ENCODE measurements at places on chromosomes 7 and 10.

DNA sequence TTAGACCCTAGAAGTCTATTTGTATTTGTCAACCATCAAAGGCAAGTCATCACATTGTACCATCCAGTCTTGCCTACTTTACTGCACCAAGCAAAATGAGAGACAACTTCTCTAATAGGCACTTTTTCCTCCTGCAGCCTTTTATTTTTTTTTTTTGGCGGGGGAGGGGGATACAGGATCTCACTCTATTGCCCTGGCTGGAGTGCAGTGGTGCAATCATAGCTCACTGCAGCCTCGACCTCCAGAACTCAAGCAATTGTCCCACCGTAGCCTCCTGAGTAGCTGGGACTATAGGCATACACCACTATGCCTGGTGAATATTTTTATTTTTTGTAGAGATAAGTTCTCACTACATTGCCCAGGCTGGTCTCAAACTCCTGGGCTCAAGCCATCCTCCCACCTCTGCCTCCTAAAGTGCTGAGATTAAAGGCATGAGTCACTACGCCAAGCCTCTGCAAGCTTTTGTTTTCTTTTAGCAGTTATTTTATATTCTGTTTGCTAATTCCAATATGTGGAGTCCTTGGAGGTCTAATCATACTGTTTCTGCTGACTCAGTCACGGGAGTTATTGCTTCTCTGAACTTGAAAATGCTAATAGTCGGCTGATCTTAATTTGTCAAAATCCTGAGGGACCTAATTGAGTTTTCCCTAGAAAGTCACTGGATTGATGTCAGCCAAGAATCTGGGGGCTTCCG is 14.2 kb downstream of the KPNA7 start:
- no peak for DNase-seq

DNA sequence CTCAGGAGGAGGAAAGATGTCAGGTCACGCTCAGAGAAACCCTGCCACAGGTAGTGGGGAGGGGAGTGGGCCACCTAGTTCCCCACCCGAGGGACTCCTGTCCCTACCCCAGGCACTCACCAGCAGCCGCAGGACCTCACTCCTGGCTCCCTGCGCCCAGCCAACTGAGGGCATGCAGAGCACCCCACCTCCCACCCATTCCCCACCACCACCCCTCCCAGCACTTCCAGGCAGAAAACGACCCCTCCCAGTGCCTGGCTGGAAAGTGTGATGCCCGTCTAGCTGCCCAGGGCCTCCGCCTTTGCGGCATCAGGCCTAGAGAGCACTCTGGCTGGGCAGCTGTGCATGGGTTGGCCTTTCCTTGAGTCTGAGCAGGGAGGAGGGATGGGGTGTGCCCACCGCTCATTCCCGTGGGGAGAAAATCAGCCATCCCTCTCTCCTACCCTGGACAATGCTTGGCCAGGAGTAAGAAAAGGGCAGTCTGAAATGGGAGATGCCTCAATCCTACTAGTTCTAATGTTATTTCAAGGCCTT is 1.3 kb downstream of the C10orf105 start:
- no peak for DNase-seq

DNA sequence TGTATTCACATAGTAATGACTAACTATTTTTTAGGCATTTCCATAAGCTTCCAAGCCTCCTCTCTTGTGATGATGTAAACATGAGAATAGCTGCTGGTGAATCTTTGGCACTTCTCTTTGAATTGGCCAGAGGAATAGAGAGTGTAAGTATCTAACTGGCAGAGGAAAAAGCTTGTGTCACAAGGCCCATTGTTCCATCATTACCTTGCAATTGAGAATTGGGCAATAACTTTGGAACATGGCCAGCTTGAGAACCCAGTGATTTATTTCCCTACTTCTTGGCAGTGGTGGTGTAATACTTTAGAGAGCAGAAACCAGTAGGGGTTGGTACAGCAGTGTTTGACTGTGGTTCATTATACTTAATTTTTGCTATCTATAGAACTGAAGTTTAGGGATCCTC is 12.0 kb downstream of the IFRD1 start:
- no peak for DNase-seq

DNA sequence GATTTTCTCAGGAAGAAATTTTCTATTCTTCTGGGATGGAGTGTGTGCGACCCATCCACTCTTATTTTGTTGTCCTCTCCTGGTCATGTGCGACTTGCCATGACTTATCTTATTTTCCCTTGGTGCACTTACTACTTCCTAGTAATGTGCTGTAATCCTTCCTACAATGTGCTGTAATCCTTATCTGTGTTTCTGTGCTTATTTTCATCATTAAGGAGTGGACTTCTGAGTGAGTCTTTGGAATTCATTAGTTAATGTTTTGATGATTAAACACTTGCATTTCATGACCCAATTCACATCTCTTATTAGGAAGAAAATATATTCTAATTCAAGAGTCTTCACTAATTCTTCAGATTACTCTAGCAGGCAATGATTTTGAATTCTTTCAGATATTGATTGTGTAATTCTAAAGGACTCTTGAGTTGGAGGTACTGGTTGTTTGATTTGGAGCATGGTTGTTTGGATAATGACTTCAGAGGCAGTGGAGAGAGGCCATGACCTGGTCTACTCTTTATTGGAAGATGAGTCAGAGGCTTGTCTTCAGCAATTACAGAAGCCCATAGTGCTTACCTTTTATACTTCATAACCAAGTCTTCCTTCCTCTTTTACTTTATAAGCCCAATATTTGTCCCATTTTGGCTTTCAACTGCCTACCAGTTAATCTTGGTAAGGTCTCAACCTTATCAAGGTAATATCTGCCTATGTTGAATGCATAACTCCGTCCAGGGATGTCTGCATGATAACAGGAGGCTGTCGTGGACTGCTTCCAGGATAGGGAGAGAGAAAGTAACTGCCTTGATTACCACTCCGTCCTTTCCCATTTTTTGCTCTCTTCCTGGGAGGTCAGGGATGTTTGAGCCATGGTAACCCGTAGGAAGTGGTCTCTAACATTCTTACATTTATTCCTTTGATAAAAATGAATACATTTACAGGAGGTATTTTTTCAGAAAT is 278.3 kb upstream of the SP8 start:
- DNase-seq: no peak

DNA sequence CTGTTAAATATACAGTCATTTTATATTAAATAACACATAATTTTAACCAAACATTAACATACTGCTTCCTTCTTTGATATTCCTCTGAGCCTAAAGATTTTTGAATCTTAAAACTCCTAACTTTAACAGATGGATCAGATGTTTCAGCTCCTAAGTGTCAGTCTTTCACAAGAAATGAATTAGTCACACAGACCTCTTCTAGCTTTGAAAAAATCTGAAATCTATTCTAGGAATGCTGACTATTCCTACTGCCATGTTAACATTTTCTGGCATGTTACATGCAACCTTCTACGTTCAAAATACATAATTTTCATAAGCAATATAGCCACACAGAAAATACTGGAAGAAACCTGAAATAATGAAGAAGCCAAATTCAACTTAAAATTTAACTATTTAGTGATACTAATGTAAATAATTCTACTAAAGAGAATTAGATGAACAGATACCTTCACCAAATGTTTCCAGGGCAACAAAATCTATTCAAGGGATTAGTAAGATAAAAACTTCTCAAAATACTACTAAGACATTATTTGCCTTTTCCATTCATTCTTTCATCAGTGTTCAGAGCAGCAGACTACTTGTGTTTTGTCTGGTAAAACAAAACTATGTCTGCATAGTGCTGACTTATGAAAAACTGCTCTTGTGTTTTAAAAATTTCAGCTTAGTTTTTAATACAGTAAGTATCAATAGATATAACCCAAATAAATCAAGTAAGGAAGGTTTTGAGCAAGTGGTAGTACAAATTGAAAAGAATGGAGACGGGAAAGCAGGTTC is 9.2 kb downstream of the JMJD1C start:
- DNase-seq: no peak

DNA sequence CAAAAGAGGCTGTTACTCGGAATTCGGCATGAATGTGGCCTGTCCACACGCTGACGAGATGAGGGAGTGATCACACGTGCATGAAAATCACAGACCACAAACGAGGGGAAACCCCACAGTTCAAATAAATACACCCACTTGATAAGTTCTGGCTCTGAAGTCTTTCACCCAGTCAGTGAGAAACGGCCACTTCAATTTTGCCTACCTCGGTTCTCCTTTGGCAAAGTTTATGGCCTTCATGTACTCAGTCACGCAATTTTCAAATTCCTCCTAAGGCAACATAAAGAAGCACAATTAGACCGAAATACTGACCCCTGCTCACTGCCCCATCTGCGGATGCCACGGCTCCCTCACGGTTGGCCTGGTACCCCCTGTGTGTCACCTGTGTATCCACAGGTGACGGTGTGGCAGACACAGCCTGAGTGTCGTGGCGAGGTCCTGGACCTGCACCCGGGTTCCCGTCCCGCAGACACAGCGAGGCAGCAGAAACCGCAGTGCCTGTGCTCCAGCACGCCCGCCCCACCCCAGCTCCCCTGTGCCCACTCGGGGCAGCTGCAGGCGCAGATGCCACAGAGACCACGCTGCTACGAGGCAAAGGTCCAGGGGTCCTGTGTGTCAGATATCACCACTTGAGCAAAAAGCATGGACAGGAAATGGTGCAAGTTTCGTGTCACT is 1.4 kb downstream of the CFAP46 start:
- DNase-seq: no peak

DNA sequence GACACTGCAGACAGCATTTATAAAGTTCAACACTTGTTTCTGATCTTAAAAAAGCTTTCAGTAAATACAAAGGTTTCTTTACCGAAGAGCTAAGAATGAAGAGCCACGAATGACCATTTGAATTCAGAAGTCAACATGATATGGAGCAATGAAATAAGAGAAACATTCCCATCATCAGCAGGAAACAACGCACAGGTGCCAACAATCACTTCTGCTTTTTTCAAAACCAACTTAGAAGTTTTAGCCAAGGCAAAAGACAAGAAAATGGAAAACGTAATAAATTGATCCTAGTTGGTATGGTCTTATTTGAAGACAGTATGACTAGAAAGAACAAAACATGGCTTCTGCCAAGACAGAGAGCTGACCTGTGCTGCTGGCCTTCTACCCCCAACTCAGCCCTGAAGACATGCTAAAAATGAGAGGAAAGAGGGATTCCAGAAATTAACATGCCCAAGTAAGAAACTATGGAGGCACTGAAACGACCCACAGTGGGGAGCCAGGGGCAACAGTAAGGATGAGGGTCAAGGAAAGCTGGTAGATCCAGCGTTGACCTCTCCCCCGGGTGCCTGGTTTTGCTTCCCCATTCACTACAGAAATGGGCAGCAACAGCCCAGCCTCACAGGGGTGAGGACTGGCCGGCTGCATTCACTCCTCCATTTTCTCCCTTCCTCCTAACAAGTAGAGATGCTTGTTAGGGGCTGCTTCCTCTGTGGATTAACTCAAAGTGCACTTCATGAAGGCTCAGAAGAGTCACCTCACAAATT is 30.1 kb downstream of the VPS41 start:
- no peak for DNase-seq

- DNase-seq: no peak
Measured at GRCh38 chr7:18895456-18895855, 222.0 kb downstream of the TWIST1 start.

DNA sequence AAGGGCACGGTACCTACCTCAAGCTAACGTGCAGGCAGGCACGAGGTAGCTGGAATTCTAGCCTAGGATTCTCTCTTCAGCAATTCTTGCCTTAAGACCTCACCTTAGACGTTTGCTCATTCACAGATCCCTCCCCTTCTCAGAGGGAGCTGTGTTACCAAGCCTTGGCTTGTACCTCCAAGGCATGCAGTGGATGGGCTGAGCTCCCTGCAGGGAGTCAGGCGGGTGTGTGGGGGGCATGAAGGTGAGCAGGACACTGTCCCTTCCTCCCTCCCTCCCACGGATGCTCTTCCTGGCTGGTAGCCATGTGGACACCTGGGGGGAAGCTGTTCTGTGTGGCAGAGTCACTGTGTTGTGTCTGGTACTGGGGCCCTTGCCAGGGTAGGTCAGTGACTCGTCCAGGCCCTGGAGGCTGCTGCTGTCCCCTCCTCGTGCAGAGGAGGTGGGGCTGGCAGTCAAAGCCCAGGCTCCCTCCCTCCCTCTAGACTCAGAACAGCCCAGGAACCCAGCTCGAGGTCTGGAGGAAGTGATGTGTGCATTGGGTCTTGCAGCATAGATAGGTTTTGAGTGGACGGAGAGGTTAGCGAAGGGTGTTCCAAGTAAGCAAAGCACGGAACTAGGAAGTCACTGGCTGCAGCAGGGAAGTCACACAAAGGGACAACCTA is 222.2 kb upstream of the SH2B2 start:
- no peak for DNase-seq

DNA sequence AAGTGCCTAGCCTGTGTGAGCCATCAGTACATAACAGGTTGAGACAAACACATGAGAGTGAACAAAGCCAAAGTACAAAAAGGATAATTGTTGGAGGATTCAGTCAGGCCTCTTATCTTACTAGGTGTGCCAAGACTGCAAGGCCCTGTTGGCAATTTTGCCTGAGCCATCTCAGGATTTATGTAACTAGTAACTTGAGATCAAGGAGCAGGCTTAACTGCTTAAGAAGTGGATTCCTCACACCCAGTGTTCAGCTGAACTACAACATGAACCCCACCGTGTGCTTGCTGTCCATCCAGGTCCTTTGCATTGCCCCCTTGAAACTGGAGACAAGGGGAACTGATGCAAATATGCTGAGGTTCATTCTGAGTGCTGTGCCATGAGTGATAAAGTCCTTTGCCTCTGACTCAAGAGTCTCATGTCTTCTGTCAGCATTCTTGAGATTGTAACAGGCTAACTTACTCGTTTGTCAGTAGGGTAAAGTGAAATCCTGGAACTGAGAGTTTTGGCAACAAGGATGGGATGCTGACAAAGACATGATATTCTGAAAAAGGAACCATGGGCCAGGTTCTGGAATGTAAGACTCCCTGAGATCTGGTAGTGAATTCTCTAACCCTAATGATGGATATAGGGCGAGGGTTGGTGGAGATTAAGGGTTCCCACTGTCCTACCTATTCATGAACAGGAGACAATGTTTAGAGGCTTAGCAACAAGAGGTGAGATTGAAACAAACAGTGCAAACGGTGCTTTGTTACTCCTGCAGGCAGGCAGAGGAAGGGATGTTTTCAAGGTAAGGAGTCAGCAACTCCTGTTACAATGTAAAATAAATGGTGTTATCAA is 44.1 kb upstream of the GATAD1 start:
- no peak for DNase-seq

DNA sequence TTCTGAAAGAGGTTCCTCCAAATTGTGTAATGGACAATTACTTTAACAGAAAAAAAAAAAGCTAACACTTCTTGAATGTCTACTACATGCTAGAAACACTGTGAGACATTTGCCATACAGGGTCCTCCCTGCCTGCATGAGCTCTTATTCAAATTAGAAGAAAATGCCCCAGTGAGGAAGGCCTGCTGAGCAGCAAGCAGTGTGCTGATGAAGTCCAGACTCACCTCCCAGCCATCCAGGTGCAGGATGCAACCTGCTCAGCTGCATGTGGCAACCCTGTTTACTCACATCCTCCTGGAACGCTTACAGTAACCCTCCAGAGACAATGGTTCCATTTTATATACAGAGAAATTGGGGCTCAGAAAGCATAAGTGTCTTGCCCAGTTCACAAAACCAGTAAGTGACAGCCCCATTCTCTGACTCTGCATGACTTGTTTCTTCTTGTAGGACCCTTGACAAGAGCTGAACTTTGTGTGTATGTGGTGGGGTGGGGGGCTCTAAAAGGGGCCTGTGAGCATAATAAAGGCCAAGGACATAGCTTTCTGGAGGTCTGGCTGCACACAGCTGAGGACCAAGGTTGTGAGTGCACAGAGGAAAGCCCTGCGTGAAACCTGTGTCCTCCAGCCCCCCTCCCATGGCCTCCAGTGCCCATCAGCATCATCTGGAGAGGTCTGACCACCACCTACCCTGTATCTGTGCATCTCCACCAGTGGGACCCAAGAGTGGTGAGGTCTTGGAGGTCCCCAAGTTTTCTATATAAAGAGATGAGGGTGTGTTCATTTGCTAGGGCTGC is 387.8 kb downstream of the GRID1 start:
- no peak for DNase-seq

Measured in GM19239 (cell line).